ENCODE measurements at places on chromosomes 12 and 14.

GRCh38 chr14:60649875-60650372 is 647 bp upstream of the SIX1 start:
- no peak for DNase-seq

- DNase-seq = no peak
Measured at GRCh38 chr12:118498171-118498570, 121.8 kb downstream of the SUDS3 start.

DNA sequence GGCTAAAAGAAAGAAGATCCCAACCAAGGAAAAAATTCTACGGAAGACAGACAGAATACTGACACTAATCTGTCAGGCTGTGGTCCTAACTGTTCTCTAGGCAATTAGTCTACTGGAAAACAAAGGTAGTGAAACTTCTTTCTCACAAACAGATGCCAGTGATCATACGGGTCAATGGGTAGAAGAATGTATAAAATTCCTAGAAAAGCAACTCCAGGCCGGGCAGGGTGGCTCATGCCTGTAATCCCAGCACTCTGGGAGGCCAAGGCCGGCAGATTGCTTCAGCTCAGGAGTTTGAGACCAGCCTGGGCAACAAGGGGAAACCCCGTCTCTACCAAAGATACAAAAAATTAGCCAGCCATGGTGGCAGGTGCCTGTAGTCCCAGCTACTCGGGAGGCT is 64.8 kb downstream of the HECTD4 start:
- DNase-seq = no peak

DNA sequence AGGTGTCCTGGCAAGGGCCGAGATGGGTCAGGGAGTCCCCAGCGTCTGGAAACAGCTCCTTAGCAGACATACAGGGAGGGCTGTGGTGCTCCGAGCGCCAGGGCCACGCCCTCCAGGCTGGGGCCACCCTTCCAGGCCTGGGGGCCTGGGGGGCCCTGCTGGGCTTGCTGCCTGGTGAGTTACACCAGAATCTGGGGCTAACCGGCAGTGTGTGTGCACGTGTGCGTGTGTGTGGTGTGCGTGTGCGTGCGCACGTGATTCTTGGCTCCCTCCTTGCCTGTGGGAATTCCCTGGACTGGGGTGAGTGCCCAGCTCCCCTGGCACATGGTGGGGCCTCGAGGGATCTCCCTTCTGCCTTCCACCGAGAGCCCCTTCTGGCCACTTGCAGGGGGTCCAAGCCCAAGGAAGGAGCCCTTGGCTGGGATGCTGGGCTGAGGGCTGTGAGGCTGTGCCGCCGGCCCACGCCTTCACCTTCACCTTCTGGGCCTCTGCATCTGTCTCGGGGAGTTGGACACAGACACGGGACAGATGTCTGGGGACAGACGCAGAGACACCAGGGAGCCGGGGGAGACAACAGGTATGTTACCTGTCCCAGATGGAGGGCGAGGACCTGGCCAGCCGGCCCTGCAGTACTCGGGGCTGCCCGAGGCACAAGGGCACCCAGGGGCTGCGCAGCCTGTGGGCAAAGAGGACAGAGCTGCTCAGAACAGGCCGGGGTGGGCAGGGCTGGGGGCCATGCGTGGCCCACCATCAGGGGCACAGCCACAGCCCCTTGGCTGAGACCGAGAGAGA is 37.2 kb downstream of the BEGAIN start:
- DNase-seq = no peak

GRCh38 chr14:91349481-91350074 is 68.0 kb downstream of the CCDC88C start:
- peak; percentile 72 for DNase-seq

DNA sequence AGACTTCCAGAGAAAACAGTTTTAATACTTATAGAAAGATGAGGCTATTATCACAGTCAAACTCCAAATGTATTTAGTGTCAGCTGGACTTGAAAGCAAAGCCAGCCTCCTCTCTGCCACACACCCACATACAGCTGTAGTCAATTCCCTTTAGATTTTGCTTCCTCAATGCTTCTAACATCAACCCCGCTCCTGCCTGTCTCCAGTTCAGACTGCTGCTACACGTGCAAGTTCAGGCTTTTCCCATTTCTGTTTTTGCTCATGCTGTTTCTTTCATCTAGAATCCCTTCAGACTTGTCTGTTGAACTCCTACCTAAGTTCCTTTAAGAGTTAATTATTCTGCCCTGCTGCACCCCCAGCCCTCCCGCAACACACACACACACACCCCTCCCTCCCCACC is 380.0 kb downstream of the KCNH5 start:
- DNase-seq = no peak

DNA sequence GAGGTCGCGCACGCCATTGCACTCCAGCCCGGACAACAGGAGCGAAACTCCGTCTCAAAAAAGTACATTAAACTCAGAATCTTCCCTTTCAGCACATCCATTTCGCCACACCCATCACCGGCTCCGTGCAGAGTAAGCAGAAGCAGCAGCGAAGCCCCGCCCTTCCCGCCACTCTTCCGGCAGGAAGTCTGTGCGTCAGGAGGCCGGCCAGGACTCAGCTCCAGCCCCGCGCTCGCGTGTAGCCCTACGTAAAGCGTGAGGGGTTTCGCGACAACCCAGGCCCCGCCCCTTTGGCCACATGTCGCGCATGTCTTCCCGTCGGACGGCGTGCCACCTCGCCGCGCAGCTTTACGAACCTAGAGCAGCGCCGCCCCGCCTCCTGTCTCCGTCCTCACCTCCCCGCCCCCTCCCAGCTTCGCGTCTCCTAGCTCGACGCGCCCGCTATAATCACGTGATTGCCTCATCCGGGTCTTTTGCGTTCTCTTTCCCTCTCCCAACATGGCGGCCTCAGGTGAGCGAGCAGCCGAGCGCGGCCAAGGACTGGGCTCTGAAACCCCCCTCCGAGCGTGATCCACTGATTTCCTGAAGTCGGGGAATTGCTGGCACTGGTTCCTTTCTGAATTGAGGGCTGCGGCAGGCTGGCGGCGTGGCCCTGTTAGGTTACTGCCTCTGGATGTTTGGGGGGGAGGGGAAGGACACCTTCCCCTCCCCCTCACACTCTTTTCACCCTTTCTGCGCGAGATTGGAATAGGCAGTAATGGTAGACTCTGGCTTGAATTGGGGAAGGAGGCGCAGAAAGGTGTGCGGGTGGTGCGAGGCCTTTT is at the start of gene EIF4B:
TSS of gene EIF4B (plus strand) at position 471 of the 824 bp plus-strand sequence. CDS start at position 499, 28 bp downstream.
- peak; percentile 100 for DNase-seq

GRCh38 chr12:124696693-124697476 is 129.5 kb upstream of the NCOR2 start:
- no peak for DNase-seq
